ENCODE measurements at places on chromosomes 7 and 10. TPM values are rescaled to one million over a fixed set of nuclear protein-coding genes. Genes with fewer than 3 reads are reported as not detected.

DNA sequence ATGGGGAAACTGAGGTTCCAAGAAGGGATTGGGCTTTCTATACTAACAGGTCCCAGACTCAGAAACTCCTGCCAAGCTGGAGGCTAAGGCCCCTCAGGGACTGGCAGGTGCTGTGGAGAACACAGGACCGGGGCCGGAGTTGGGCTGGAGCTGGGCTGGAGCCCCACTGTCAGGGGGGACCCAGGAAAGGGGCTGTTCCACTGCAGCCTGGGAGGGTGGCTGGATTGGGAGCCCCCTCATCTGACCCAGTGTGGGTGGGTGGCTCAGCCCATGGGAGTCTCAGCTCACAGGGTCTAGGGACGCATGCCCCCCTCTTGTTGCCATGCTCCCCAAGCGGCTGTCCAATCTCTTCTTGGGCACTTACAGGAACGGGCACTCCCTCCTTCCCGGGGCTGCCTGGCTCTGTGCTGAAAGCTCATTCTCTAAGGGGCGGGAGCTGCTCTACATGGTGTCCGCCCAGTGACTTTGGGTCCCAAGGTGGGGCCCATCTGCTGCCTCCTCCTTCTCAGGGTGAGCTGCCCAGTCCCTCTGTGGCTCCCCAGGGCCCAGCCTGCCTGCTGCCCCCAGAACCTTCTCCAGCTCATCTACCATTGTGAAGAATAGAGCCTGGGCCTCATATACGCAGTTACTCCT is 126.5 kb downstream of the MYL10 start:
- no peak for DNase-seq

GRCh38 chr10:100357059-100357858 is 10.2 kb downstream of the SCD start:
- no peak for DNase-seq

DNA sequence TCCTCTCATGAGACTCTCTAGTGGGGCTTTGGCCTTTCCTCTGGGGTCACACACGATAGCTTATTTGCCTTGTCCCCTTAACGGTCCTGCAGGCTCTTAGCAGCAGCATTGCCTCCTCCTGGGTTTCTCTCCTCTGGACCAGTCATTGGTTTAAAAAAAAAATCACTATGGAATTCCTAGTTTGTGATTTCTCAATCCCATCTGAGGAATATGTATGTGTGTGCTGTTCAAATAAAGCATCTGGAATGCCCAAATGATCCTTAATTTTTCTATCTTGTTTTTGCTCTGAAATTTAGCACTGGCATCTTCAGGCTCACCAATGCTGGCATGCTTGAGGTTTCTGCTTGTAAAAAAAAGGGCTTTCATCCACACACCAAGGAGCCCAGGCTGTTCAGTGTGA is 30.5 kb downstream of the ACTA2 start:
- no peak for DNase-seq

GRCh38 chr10:43965033-43965917 is 316.6 kb upstream of the ZNF32 start:
- DNase-seq: no peak

- DNase-seq: no peak
These were observed 217.1 kb downstream of the IPMK start for GRCh38 chr10:58050575-58050974.

- DNase-seq: no peak
These were observed 825.2 kb downstream of the REEP3 start for GRCh38 chr10:64346389-64346788.

DNA sequence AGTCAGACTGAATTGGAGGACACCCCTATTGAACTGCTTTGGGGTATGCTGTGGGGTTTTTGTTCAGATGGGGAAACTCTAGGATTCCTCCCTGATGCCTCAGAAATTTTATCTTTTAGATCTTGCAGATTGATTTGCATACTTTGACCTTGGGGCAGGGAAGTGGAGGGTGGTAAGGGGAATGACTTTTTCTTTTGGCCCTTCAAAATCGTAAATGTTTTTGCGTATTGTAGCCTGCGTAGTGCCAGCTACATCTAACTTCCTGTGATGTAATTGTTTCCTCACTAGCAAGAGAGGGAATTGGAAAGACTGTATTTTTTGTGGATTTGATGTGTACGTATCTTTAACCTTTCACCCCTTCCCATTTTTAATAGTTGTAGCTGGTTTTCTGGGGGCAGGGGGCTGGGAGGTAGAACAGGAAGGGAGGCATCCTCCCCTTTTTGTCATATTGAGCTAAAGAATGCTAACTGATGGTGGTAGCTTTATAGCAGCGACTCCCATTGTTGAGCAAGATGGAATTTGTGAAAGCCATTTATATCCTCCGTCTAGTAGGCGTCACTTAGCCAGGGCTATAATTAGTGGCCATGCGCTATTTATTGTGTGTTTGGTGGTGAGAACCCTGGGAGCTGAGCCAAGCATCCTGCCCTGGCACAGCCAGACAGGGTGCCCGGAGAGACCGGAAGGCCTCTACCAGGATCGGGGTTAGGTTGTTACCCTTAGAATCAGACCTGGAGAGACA is 11.3 kb downstream of the DUSP5 start:
- DNase-seq: no peak

DNA sequence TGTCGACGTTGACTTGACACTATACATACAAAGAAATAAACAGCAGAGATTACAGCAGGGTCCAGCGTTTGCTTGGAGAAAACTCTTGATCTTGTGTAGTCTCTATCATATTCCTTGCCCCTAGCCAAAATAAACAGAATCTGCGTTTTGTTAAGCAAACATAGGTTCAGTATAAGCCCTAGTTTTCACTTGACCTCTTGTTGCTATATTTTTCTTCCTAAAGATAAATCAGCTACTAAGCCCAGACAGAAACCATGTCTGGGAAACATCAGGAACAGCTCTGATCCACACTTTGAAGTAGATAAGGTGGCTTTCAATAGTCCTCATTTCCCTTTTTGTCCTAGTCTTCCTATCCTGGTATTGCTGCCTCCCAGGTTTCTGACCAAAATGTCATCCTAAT is 328.2 kb upstream of the MAGI2 start:
- no peak for DNase-seq

WDR86 gene
- 70.5 TPM for total RNA-seq

ITIH5 gene
- 0.29 TPM for total RNA-seq

NCF1 gene
- 0.54 TPM for total RNA-seq

TRUB1 gene
- 32.8 TPM for total RNA-seq

FGFR2 gene
- total RNA-seq: 7.4 TPM

Measured in glutamatergic neuron (in vitro differentiated cells).